ENCODE measurements at places on chromosomes 6 and 20.

GRCh38 chr6:128712898-128713297 lies 170.0 kb upstream of the LAMA2 start:
- no peak for DNase-seq

- DNase-seq: no peak
Observed at GRCh38 chr6:81940451-81940985, 188.0 kb upstream of the TENT5A start.

GRCh38 chr6:68911811-68912210 lies 276.7 kb downstream of the ADGRB3 start:
- no peak for DNase-seq

DNA sequence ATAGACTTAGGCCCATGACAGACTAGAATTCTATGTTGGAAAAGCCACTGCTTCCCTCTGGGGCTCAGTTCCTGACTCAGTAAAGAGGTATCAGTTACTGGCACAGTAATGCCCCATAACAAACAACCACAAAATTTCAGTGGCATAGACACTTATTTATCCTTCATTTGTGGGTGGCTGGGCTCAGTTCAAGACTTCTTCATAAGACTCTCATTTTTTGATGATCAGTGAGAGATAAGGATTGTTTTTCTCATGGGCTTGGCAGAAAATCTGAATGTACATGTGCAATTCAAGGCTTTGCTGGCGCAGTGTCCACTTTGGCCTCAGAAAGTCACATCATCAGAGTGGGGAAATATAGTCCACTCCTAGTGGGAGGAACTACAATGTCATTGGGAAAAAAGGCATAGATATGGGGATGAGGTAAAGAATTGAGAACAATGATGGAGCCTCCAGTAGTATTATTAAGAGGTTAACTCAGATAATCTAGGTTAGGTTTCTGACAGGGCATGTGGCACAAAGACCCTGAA lies 384.6 kb upstream of the FLRT3 start:
- DNase-seq: no peak

DNA sequence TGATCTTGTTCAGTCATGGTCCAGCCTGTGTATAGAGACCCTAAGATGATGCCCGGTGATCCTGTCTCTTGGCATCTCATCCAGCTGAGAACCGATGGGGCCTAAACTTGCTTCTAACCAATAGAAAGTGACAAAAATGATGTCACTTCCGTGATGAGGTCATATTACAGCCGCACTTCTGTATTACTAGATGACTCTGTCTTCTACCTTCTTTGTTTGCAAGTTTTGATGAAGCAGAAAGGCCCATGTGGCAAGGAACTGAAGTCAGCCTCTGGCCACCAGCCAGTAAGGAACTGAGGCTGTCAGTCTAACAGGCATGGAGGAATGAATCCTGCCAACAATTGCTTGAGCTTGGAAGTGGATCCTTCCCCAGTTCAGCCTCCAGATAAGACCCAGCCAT lies 32.8 kb upstream of the HLA-C start:
- no peak for DNase-seq

- no peak for DNase-seq
Observed at GRCh38 chr6:14622909-14623505, 505.4 kb downstream of the CD83 start.

GRCh38 chr6:41895300-41896233 lies at the start of gene USP49:
USP49 (minus strand) TSS chr6:41895375; CDS start chr6:41806983, 88,392 bp downstream.
- peak; percentile 86 for DNase-seq

DNA sequence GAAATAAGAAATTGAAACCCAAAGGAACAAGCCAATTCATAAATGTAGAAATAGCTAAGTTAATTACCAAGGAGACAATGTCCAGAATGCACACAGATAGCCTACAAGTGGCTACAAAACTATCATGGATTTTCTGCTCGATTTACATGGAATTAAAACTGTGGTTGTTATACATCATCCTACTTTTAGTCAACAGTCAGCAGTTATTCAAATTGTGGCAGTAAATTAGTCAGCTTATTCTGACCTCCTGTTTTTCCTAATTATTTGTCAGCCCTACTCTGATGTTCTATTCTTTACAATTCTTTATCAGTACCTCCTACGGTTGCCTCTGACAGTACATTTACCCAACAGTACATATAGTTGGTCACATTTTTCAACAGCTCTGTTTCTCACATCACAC lies 29.6 kb downstream of the RBL1 start:
- no peak for DNase-seq

DNA sequence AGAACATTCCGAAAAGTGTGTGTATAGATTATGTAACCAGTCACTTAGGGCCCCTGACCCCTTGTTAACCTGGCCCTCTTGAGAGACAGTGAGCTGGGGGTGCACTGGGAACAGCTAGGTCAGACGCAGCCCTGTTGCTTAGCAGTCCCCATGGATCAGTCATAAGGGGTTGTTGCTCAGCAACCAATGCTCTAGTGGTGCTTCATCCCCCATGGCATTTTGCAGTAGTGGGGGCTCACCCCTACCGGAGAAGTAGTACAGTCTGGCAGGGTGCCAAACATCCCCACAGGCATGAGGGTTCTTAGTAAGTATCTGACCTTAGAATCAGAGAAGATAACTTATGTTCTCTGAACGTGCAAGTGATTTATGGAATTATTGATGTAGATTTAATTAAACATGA lies 12.3 kb downstream of the PKIB start:
- no peak for DNase-seq

GRCh38 chr6:25056130-25056529 lies 120.4 kb upstream of the RIPOR2 start:
- DNase-seq: no peak

DNA sequence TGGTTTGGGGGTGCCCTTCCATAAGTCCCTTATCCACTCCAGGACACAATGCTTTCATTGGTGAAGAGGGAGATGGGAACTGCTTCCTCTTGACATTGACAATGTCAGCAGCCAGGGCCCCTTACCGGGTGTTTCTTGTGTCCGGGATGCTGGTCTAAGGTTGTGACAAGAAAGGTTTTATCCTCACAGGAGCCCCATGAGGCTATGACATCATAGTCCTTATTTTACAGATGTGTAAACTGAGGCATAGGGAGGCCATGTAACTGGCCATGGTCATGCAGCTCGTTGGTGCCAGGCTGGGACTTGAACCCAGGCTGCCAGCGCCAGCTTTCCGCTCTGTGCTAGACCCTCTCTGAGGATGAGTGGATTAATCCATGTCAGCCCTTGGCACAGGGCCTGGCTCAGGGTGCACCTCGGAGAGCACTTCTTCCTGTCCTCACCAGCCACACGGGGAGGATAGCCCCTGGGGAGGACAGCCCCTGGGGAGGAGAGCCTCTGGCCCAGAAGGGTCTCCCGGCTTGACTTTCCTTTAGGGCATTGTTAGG lies 157.3 kb downstream of the SYCP2 start:
- DNase-seq: no peak

- peak; percentile 74 for DNase-seq
Observed at GRCh38 chr6:32439602-32440214, at the start of gene HLA-DRA. HLA-DRA (plus strand) TSS chr6:32439887; CDS start chr6:32439951, 64 bp downstream.
